ENCODE measurements at places on chromosomes 11 and 22.

- no peak for DNase-seq
Measured at GRCh38 chr11:134341805-134342571, 10.2 kb downstream of the GLB1L2 start.

DNA sequence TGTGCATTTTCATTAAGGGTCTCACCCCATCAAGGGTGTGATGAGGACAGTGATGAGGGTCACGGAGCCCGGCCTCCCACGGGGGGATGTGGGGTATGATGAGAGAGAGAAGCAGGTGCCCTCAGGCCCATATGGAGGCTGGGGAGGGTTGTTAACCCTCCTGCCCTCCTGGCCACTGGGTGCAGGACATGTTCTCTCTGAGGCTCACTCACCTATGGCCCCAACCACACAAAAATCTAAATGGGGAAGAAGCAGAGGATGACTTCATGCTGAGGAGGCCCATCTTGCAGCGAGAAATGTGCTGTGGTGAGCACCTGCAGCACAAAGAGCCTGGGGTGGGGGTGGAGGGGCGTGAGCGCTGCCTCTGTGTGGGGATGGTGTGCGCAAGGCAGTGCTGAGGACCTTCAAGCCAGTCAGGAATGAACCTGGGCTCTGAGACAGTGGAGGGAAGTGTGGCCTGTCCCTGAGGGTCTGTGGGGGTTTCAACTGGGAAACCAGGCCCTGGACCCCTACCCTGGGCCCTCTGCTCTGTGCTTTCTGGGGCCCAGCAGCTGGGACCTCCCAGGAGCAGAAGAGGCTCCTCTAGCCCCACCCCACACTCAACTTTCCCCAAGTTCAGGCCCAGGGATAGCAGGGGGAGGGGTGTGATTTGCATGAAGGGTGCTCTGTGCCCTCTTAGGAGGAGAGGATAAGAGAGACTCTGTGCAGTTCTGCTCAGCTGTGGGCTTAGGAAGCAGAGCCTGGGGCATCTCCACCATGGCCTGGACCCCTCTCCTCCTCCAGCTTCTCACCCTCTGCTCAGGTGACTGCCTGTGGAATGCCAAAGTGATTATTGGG is 43.0 kb upstream of the TOP3B start:
- DNase-seq: no peak

DNA sequence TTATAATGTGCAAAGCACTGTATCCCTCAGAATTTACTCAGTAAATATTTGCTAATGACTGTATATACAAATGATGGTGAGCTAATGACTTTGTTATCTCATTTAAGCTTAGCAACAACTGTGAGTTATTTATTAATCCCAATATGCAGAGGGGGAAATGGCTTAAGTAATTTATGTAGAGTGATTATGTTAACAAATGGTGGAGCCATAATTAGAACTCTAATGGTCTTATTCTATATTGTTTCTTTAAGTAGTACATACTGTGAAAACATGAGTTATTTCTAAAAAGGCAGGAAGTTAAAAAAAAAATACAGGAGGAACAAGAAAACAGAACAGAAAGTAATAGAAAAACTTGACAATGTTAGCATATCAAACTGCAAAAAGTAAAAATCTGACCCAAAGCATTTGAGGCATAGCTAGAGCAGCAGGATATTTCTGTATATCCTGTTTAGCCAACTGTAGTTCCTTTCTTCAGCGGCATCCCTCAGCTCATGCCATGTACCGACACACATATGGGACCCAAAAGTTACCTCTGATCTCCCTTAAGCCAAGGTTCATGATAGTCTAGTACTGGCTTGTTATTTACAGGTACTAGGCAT is 94.2 kb downstream of the FCHSD2 start:
- DNase-seq: no peak

- DNase-seq: no peak
Measured at GRCh38 chr22:50583294-50583861, 729 bp upstream of the CHKB start.

- no peak for DNase-seq
Measured at GRCh38 chr11:112693781-112694180, 267.4 kb upstream of the NCAM1 start.

- no peak for DNase-seq
Measured at GRCh38 chr11:60840470-60841430, 1.2 kb upstream of the CCDC86 start.

DNA sequence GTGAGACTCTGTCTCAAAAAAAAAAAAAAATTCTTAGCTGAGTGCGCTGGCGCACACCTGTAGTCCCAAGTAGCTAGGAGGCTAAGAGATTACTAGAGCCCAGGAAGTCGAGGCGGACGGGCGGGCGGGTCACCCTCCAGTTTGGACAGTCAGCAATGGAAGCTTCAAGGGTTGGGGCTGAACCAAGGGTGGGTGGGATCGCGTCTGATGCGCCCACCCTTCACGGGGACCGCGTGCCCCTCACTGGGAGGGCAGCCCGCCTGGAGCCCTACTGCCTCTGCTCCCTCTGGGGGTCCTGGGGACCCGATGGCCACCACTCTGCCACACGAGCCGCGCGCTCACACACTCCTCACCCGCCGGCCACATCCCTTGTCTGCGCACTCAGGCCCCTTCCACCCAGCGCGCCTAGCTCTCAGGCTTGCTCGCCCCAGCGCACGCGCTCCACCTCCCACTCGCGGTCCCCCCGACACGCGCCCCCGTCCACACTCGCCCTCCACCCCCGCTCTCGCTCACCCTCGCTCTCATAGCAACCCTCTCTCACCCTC is 494 bp downstream of the CHID1 start:
- DNase-seq: no peak

DNA sequence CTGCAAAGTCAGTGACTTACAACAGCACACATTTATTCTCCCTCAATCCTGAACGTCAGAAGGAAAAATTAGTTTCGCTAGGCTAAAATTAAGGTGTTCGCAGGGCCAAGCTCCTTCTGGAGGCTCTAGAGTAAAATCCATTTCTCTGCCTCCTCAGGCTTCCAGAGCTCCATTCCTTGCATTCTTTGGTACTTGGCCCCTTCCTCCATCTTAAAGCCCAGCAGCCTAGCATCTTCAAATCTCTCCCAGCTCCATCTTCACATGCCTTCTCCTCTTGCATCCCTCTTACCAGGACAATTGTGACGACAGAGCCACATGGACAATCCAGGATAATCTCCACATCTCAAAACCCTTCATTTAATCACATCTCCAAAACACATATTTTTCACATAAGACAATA is 165.0 kb downstream of the GRIA4 start:
- no peak for DNase-seq

DNA sequence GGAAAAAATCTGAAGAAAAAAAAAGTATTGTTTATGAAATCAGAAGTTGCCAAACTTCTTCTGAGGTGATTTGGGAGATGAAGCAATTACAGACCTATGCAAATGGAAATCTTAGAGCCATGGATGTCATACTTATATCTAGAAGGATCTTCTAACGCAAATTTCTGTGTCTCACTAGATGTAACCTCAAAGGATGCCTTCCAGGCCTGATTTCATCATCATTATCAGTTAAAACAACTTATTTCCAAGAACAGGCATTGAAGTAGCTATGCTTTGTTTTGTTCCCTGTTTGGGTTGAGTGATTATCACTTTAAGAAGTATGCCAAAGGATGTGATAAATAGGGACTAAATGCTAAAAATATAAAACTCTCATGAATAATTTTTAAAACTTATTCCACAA is 43.9 kb upstream of the ANGPTL5 start:
- DNase-seq: no peak

- no peak for DNase-seq
Measured at GRCh38 chr11:118537409-118537980, 6.5 kb downstream of the TMEM25 start.

- DNase-seq: no peak
Measured at GRCh38 chr11:64607381-64607985, 16.5 kb downstream of the SLC22A12 start.

DNA sequence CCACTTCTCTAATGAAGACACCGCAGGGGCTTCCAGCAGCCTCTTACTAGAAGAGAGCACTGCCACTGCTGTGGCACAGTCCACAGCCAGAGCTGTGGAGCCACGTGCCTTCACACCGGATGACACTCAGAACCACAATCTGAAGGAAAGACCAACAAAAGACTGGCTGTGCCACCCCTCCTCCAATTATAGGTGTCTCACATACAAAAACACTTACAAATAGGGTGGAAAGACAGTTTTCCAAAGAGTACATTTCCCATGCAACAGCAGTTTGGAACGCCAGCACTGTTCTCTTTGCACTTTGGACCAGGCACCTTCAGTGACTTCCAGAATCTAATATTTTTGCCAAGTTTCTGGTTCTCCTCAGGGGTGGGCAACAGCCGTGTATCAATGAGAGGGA is 38.0 kb upstream of the SLC25A1 start:
- DNase-seq: no peak

DNA sequence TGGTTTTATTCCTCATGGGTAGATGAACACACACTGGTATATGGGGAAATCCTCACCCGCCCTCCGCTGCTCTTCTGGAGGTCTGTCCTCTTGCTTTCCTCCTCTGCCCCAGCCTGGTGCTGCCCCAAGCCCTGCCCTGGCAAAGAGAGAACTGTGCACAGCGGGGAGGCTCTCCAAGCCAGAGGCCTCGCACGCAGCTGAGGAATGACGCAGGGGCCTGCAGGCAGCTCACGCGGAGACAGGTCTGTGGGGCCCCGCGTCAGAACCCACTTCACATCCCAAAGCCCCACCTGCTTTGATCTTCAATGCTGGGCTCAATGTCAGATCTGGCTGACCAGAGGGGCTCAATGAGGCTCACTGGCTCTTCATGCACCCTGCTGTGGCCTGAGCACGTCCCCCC is 10.0 kb downstream of the GATD1 start:
- DNase-seq: no peak

DNA sequence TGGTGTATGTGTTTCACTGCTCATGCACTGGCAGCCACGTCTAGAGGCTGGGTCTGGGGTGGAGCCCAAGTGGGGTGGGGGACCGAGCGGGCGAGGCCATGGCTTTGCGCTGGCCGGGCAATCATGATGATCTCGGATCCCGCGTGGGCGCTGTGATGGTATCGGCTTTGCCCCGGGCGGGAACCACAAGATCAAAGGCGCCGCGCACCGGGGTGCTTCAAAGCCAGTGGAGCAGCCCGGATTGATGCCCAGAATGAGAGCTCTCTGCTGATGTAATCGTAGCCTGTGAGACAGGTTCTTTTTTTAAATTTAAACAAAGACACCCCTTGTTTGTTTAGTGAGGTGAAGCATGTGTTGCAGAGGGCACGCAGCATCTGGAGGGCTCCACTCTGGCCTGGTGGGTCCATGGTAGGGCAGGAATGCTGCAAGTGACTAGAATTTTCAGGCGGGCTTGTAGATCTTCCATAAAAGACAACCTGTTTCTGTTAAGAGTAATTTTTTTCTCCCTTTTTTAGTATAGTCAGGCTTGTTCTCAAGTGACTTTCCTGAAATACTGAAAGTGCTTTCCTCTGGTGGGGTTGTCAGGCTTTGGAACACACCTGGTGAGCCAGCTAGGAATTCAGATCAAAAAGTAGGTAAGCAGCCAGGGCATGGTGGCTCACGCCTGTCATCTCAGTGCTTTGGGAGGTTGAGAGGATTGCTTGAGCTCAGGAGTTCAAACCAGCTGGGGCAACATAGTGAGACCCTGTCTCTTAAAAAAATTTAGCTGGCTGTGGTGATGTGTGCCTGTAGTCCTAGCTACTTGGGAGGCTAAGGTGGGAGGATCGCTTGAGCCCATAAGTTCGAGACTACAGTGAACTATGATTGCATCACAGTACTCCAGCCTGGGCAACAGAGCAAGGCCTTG is 40.7 kb downstream of the ZNRF3 start:
- DNase-seq: no peak

DNA sequence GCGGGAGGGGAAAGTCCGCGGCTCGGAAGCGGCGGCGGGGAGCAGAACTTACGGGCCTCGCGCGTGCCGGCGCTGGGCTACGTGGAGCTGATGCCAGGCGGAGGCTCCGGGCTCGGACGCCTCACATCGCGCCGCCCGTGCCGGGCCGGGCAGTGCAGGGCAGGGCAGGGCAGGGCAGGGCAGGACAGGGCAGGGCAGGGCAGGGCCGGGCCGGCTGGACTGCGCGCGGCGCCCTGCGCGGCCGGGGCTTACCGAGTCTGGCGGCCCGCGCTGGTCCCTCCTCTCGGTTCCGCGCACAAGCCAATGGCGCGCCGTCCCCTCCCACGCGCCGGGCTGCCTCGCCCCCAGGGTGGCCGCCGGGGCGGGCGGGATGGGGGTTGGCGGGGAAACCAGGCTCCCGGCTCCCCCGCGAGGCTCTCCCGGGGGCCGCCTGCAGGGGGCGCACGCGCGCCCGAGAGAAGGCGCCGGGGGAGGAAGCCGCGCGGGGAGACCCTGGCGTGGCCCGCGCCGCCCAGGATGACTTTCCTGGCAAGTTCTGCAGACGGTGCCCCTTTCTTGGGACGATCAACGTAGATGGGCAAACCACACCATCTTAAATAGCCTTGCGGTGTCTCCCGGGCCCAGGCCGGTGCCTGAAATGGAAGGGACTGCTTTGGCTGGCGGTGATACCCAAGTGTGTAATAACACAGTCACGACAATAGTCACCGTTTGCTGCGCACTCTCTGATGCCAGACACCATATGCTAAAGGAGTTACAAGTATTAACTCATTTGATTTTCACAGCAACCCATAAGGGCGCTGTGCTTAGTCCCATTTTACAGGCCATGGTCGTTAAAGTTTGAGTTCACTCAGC is at the start of gene TP53I11:
TSS of gene TP53I11 (minus strand) at position 259 of the 852 bp plus-strand sequence. CDS start 12,548 bp downstream, outside the sequence.
- DNase-seq: no peak

- DNase-seq: no peak
Measured at GRCh38 chr11:13647391-13647790, 21.1 kb upstream of the FAR1 start.

DNA sequence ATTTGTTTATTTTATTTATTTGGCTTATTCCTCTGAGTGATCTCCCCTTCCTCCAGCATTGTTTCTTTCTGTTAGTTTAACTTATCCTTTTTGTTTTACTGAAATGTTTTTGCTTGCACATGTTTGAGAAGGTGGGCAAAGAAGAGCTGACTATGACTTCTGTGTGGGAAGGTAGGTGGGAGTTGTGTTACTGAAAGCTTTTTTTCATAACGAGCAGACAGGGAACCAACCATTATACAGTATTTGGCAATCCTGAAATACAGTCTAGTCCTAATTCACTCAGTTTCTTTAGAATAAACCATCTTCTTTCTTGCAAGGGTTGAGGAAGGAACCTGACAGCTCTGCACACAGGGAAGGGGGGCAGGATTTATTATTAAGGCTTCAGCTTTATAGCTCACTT is 37.0 kb upstream of the PAK1 start:
- no peak for DNase-seq

GRCh38 chr11:1943977-1944376 is 3.2 kb upstream of the MRPL23 start:
- no peak for DNase-seq

- DNase-seq: no peak
Measured at GRCh38 chr11:42901084-42901483, 410.7 kb upstream of the API5 start.

- DNase-seq: no peak
Measured at GRCh38 chr11:99822846-99823565, 802.3 kb downstream of the CNTN5 start.

GRCh38 chr11:96642583-96642982 is 252.8 kb downstream of the JRKL start:
- no peak for DNase-seq

All from activated CD8-positive, alpha-beta memory T cell treated with anti-CD3 and anti-CD28 coated beads for 1 hour (primary cell).